ENCODE measurements at places on chromosomes 5 and 9.

DNA sequence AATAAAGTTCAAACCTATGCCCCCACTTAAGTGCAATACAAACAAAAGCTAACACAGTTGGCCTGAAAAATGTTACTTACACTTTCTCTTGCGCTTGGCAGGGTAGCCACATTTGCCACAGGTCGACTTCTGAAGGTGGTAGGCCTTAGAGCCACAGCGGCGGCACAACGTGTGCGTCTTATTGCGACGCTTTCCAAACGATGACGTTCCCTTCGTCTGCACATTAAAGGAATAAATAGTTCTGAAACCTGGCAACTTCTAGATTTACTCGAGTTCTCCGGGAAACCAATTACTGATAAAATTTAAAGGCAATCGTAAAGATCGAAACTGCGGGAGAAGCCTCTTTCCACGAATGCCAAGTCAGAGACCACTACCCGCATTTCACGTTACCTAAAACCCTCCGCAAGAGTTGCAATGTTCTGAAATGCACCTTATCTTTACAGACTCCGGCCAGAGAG is 602 bp downstream of the RPL37 start:
- no peak for DNase-seq

DNA sequence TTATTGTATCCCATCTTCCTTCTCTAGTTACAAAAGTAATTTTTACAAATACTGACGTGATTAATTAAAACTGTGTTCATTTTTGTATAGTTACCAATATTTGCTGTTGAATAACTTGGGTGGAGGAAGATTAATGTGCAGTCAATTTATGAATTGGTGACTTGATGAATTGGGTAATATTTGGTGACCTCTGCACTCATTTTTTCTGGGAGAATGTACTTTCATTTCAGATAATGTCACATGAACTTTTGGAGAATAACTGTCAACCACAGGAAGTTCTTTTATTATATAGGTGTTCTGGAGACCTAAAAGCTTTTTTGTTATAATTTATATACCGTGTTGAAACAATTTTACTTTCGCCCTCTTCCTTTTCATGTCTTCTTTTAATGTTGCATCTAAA is 26.4 kb upstream of the FKTN start:
- DNase-seq = no peak

DNA sequence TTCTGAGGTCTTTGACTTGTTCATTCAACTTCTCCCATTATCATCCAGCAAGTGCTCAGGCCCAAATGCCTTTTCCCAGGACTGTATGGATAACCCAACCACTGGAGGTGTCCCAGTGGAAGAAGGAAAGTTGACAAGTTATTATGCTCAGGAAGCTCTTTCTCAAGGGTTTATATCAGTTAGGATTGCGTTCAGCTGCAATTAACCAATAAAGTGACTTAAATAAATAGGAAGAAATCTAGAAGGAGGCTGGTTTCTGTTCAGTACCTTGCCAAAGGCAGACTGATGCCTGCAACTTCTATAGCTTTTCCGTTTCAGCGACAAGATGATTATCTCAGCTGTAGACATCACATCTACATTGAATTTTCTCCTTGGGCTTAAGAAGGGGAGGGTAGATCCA is 52.1 kb downstream of the ENC1 start:
- no peak for DNase-seq

DNA sequence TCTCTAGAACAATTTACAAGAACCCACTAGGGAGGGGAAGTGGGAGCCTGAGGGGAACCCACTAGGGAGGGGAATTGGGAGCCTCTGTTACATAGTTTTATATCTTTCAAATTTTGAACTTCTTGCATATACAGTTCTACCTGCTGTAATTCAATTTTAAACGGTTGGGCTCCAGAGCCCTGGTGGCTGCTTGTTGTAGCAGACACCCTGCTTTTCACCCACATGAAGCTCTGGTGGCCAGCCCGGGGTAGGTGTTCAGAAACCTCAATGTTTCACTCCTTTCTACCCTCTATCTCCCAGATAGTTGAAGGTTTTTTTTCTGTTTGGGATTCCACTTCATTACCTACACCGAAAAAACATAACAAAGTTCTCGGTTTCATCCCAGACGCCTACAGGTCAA is 124.4 kb downstream of the TMEM174 start:
- no peak for DNase-seq

- no peak for DNase-seq
Observed at GRCh38 chr9:77023726-77024125, 4.3 kb downstream of the FOXB2 start.

All from H1 (cell line).